ENCODE measurements at places on chromosomes 12 and 14.

DNA sequence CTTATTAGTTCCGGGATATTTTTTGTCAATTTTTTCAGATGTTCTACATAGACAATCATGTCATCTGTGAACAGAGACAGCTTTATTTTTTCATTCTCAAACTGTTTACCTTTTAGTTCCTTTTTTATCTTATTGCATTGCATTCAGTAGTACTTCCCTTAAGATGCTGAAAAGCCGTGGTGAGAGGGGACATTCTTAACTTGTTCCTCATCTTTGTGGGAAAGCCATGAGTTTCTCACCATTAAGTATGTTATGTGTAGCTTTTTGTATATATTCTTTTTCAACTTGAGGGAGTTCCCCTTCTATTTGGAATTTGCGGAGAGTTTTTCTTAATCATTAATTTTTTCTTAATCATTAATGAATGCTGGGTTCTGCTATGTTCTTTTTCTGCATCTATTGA, 1727.1 kb upstream of the SEL1L start:
- DNase-seq, result no peak

- DNase-seq, result no peak
Measured at GRCh38 chr12:109258607-109259544, 50.2 kb downstream of the FOXN4 start.

GRCh38 chr12:52925717-52926595, 21.1 kb upstream of the KRT8 start:
- peak; percentile 36 for DNase-seq

DNA sequence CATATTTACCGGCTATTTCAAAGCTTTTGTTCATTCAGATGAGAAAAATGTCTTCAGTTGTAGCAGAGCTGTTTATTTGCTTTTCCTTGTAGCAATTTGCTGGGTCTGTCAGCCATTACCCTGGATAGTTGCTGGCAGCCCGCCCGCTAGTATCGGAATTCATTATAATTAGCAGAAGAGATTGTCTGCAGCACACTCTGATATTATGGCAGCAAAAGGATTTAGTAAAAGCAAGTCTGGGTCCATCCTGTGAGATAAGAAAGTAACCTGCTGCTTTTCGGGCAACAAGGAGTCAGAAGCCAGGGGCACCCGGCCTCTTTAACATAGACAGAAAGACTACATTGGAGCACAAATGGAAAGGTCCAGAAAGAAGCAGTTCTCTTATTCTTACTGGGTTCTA, 6.1 kb upstream of the SLC35E3 start:
- DNase-seq, result no peak

GRCh38 chr14:91545946-91546716, 36.0 kb upstream of the PPP4R3A start:
- DNase-seq, result peak; percentile 17

DNA sequence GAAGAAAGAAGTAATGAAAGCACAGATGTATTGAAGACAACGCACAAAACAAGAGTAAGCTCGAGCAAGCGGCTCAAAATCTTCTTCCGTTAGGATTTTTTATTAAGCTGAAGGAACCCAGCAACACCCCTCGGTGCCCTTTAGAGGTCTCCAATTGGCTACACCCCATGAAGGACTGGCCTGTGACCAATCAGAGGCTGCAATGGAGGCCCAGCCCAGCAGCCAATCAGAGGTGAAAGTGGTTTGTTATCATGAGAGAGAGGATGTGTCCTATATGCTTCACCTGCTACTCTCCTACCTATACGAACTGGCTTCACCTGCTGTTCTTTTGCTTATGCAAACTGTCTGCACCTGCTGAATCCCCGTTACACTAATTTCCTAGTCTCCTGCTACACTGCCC, 358.8 kb downstream of the C12orf50 start:
- DNase-seq, result no peak

DNA sequence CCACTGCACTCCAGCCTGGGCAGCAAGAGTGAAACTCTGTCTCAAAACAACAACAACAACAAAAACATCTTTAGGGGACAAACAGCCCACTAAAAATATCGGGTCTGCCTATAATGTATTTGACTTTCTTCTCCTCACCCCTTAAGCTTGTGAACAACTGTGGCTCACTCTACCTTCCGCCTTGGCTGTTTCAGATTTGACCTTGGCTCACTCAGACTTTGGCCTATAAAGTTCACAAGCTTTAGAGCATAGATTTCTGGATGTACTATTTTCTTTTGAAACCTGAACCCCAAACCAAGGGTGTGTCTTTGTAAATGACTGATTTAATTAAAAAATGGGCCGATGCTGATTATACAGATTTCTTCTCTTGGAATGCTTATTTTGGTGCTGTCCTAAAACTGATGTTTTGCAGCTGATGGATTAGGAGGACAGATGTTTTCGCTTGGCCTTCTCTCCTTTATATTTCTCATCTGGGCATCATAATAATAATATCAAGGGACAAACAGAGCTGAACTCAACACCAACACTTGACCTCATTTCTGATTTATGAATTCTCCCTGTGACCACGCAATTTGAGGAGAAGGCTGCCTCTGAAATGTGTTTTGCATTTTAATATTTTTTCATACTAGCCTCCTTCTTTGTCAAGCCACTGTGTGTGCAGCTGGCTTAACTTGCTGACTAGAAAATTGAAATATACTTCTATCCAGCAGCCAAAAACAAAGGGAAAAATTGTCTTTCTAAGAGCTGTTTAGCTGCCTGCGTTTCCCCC, 40.2 kb upstream of the RASSF3 start:
- DNase-seq, result no peak

DNA sequence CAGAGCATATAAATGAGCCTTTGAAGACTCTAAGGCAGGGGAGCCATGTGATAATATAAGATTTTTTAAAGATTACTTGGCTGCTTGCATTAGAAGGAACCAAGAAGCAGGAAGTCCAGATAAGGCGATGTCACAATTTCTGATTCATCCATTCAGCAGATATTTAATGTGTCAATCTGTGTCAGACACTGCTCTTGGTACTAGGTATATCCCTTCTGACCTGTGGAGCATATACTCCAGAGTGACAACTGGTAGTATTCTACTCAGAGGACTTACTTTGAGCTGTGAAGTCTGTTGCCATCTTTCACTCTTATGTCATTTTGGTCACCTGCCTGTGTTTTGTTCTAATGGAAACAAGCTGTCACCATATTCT, 10.7 kb downstream of the EID3 start:
- DNase-seq, result peak; percentile 76

- DNase-seq, result peak; percentile 79
Measured at GRCh38 chr12:76037130-76038103, 5.8 kb upstream of the PHLDA1 start.

GRCh38 chr12:10027721-10028120, 2.8 kb upstream of the CLEC9A start:
- peak; percentile 74 for DNase-seq

DNA sequence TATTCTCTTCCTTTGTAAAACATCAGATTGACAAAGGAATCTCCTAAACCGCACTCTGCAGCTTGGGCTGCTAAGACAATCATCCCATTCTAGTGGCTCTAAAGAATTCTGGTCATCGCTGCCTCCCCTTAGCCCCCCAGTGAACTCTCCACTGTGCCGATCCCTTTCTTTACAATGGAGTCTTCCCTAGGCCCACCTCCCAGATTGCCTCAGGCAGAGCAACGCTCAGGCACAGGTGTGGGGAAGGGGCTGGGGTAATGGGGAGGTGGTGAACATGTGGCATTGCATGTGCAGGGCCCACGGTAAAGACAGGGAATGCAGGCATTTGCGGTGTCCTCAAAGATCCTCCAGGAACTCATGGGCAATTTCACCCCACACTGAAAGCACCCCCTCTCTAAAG, 86.3 kb downstream of the PLEKHG3 start:
- DNase-seq, result no peak

DNA sequence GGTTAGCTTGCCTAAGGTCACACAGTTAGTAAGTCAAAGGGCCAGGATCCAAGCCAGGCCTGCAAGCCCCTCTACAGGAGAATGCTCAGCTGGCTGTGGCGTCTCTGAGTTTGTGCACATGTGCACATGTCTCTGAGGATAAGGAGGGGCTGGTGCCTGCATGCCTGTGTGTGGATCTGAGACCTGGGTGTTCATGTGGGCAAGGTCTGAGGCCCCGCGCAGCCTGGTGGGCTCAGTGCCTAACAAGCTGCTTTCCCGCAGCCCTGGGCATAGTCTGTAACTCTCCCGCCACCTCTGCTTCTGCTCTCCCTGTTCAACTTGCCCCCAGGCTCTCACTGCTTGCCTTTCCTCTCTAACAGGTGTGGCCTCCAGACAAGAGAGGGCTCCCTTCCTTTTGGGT, 4.3 kb upstream of the SLC6A12 start:
- no peak for DNase-seq

DNA sequence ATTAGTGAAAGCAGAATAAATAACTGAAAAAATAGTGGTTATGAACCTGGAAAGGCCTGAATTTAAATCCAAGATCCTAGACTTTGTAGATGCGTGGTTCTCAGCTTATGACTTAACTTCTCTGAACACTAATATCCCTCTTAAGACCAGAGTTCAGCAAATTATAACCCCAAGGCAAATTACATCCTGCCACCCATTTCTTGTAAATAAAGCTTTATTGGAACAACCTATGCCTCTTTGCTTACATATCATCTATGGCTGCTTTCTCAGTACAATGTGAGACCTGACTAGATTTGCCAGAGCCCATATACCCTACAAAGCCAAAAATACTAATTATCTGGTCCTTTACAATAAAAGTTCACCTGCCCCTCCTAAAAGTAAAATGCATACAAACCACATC, 199.1 kb downstream of the MED13L start:
- DNase-seq, result no peak

- no peak for DNase-seq
Measured at GRCh38 chr14:103836976-103837725, 10.2 kb downstream of the PPP1R13B start.

GRCh38 chr12:131266591-131267467, 313.1 kb downstream of the ADGRD1 start:
- DNase-seq, result peak; percentile 46

DNA sequence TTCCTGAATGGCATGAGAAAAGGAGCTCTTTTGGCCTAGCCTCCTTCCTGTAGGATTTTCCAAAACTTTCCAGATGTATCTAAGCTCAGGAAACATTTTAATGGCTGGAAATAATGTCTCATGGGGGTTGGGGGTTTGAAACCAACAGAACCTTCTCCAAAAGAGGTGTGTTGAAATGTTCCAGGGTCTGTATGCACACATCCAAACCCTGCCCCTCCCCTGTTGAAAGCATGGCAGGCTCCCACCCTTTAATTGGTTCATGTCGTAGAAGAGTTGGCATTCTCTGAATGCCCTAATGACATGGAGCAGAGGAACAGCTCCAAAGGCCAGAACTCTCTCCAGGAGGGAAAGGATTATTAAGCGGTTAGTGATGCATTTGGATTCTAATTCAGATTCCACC, 353.2 kb downstream of the ZFP36L1 start:
- no peak for DNase-seq

DNA sequence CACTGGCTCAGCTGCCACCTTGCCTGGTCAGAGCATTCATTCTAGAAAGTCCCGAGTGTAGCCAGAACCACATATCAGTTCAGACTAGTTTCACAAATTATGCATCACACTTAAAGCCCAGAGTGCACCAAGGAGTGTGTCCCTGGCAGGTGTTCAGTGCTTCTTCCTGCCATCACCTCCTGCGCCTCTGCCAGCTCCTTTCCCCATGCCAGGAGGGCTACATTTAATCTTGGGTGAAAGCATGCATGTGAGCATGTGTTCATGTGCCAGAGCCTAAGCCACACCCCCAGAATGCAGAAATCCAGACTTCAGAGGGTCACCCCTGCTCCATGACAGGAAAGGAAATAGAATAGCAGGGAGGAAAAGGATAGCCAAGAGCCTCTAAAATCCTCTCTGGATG, 381.6 kb downstream of the DPF3 start:
- no peak for DNase-seq

- DNase-seq, result no peak
Measured at GRCh38 chr12:31298515-31298910, 27.4 kb downstream of the SINHCAF start.

DNA sequence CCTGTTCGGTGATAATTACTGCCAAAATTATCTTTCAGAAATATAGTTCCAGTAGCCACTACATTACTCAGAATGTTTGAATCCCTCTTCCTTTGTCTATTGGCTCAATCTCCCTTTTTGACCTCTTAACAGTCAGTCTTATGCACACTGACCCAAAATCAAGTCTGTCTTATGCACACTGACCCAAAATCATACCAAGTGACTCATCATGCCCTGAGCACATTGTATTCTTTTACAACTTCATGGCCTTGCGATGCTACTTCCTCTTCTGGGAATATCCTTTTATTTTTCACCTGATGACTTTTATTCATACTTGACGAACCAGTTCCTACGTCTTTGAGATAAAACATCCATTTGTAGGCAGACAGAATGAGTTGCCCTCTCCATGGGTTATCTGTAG, 182.3 kb downstream of the NPAS3 start:
- DNase-seq, result peak; percentile 90

GRCh38 chr12:42525444-42525843, 64.1 kb downstream of the PRICKLE1 start:
- no peak for DNase-seq

- no peak for DNase-seq
Measured at GRCh38 chr12:57832966-57833365, 13.6 kb downstream of the CTDSP2 start.

DNA sequence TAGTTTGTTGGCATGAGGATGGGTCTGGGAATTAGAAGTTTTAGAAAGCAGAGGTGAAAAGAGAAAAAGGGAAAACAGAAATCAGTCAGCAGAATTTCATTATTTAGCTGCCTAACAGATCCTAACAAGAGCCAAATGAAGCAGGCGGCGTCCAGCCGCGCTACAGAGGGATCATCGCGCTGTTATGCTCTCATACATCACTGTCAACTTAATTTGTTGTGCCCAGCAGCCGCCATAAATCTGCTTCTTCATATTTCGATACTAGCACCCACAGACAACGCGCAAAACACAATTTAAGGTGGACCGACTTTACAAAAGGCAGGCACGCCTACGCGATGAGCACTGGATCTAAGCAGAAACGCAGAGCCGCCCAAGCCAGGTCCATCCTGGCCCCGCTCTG, 66.7 kb downstream of the SETD3 start:
- no peak for DNase-seq

- no peak for DNase-seq
Measured at GRCh38 chr14:99945732-99946651, 119.2 kb upstream of the EVL start.

DNA sequence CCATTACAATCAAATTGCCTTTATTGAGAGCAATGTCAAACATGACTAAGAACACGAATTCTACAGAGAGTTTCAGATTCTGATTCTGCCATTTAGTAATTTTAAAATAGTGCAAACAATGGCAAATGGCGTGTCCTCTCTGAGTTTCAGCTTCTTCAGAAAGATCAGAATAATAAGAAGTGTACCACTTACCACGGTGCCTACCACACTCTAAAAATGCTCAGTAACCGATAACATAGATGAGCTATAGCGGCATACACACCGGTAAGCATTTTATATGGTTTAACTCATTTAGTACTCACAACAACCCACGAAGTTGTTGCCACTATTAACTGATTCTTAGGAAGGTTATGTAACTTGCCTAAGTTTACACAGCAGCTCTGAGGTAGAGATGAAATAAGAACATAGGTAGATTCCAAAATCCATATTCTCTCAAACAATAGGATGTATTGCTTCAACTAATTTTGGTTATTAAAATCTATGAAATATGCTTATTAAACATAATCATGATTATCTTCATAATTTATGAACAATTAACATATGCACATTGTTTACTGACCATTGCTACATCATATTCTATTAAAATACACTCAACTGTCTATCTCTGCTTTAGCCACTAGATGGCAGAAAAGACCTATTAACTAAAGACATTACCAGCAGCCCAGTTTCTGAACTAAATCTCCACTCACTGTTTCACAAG, 38.3 kb downstream of the SLC6A15 start:
- DNase-seq, result peak; percentile 61
